ENCODE measurements at places on chromosomes 3 and 15. TPM values are rescaled to one million over a fixed set of nuclear protein-coding genes. Genes with fewer than 3 reads are reported as not detected.

The PRTG gene
- 6.9 TPM for total RNA-seq

DNA sequence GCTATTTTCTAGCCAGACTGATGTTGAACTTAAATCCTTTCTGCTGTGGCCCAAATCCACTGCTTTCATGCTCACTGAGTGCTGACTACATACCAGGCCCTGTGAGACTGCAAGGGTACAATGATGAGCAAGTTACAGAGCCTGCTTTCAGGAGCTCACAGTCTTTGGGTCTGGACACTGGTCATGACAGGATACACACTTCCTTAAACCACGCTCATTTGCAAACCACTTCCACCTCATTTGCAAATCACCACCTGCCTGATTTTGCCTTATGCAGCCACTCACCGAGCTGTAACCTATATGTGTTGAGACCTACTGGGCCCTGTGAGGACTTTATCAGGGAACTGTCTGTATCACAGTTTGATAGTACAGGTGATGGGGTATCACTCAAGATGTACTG lies 50.2 kb upstream of the LRRC58 start:
- DNase-seq, result no peak

The ATP13A5 gene
- not detected for total RNA-seq

DNA sequence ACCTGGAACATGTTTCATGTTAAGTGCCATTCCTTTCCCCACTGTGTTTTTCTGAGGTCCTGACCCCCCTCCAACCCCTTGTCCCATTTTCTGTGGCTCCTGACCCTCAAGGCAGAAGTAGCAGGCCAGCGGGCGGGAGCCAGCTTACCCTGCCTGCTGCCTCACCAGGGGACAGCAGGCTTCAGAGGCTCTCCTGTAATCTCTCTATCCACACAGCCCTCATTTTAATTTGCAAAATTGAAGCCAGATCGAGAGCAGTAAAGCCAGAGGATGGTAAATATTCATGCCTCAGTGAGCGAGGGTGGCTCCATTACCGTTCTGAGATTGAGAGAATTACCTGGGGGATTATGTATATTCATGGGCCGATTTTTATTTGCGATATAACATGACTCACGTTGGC lies 147.6 kb downstream of the DNAJB8 start:
- no peak for DNase-seq

DNA sequence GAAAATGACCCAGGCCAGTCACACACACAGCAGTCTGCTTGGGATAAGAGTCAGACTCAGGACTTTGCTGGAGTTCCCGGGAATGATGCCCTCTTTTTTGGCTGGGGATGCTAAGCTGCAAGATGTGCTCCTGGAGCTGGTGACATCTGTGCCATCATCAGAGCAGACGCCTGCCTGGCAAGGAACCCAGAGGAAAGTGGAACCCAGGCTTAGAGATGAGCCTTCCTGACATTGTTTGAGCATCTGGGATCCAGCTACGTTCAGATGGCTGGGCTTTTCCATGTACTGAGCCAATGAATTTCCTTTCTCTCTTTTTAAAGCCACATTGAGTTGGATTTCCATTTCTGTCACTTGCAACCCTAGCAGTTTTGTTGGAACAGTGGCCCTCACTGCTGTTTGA lies 53.3 kb downstream of the EBLN2 start:
- no peak for DNase-seq

The IMPG2 gene
- 0.32 TPM for total RNA-seq

Measured in fibroblast of villous mesenchyme (primary cell).